ENCODE measurements at places on chromosomes 12 and 14. TPM values are rescaled to one million over a fixed set of nuclear protein-coding genes. Genes with fewer than 3 reads are reported as not detected.

DNA sequence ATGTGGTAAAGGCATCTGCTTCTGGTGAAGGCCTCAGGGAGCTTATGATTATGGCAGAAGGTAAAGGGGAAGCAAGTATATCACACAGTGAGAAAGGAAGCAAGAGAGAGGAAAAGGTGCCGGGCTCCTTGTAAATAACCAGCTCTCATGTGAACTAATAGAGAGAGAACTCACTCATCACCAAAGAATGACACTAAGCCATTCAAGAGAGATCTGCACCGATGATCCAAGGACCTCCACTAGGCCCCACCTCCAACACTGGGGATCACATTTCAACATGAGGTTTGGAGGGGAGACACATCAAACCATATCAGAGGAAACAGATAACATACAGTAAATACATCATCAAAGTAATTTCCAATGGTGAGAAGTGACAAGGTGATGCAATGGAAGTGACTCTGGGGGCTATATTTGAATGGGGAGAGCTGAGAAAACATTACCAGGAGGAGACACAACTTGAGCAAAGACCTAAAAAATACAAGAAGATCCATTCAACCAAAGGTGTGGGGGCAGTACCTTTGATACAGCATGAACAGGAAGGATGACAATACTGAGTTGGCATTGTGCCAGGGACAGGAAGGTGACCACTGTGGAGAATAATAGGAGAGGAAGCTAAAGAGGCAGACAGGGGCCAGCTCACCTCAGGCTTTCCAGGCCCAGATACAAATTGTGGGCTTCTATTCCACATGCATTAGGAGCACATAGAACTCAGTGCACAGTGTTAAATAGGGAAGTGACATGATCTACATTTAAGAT, 134.4 kb upstream of the GRIP1 start:
- no peaks in the 10 kb centered on the region for H3K4me1 ChIP-seq
- no peaks in the 10 kb centered on the region for H3K36me3 ChIP-seq
- H3K27ac ChIP-seq, result no peak overlapping the region
- no peak for DNase-seq
- H3K4me3 ChIP-seq, result no peak overlapping the region

DNA sequence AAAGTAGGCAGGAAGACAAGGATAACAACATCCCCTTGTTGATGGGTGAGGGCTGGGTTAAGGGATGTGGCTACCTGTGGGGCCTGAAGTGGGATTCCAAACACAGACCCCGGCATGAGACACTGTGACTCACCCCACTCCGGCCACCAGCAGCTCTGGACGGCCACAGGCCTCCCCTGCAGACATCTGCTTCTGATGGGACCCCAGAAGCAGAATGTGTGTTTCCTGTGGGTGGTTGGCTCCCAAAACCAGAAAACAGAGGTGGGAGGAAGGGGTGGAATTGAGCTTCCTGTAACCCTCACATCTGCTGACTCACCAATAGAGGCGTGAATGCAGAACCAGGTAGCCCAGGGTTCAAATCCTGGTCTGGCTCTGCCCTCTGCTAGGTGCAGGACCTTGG, 216.6 kb upstream of the PWP1 start:
- no peak for DNase-seq
- peaks cover 25% of the 10 kb centered on the region for H3K27me3 ChIP-seq
- no peaks in the 10 kb centered on the region for H3K36me3 ChIP-seq
- no peak overlapping the region for H3K27ac ChIP-seq
- H3K4me3 ChIP-seq, result no peak overlapping the region

CLEC1B gene
- total RNA-seq, result not detected

GRCh38 chr14:92607702-92608429, 94.3 kb downstream of the RIN3 start:
- DNase-seq, result no peak
- peaks cover 4% of the 10 kb centered on the region for H3K36me3 ChIP-seq
- no peaks in the 10 kb centered on the region for H3K27me3 ChIP-seq
- no peak overlapping the region for H3K27ac ChIP-seq

ZNF641 gene
- total RNA-seq, result 34.2 TPM

GRCh38 chr12:131106349-131106941, 152.7 kb downstream of the ADGRD1 start:
- no peak for DNase-seq
- H3K4me3 ChIP-seq, result no peak overlapping the region
- H3K27ac ChIP-seq, result no peak overlapping the region
- peaks cover 1% of the 10 kb centered on the region for H3K36me3 ChIP-seq
- peaks cover 9% of the 10 kb centered on the region for H3K27me3 ChIP-seq

GRCh38 chr14:72464226-72464625, 429.7 kb downstream of the DPF3 start:
- no peak overlapping the region for H3K27ac ChIP-seq
- DNase-seq, result no peak
- H3K36me3 ChIP-seq, result peaks cover 1% of the 10 kb centered on the region
- H3K27me3 ChIP-seq, result no peaks in the 10 kb centered on the region
- H3K4me1 ChIP-seq, result no peaks in the 10 kb centered on the region
- no peak overlapping the region for H3K4me3 ChIP-seq

DNA sequence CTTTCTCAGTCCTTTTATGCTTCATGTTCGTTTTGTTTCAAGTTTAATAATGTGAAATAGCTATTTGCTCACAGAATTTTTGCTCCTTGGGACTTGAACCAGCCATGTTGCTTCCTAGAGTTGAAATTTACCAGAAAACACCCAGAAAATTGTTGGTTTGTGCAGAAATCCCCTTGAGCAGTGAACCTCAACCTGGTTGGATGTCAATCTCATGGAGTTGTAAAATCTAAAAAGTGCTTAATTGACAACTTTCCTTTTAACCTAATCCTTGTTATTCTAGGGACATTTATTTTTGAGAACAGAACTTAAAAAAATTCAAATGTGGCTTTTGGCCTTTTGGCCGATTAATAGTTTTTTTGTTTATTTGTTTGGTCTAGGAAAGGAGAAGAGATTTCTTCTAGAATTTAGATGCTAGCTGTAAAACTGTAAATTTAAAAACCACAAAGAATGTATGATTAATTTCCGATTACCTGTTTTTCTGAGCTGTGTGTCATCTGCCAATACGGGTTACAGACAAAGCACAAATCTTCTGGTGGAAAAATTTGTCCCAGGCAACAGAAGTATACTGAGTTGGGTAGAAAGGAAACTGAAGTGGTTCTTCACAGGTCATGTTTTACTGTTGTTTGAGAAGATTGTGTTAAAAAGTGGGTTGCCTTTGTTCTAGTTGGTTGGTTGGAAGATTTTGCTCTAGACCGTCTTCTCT, 154.4 kb downstream of the FUT8 start:
- H3K27me3 ChIP-seq, result no peaks in the 10 kb centered on the region
- H3K27ac ChIP-seq, result no peak overlapping the region
- peaks cover 2% of the 10 kb centered on the region for H3K36me3 ChIP-seq
- no peak for DNase-seq
- H3K4me3 ChIP-seq, result no peak overlapping the region
- H3K4me1 ChIP-seq, result peaks cover 2% of the 10 kb centered on the region

RNASE7 gene
- total RNA-seq, result not detected

ADAMTS20 gene
- 0.33 TPM for total RNA-seq

- no peak overlapping the region for H3K27ac ChIP-seq
- H3K27me3 ChIP-seq, result no peaks in the 10 kb centered on the region
- H3K4me1 ChIP-seq, result no peaks in the 10 kb centered on the region
- H3K36me3 ChIP-seq, result peaks cover 2% of the 10 kb centered on the region
- DNase-seq, result no peak
Measured at GRCh38 chr12:7583471-7583870, 79.9 kb upstream of the CD163 start.

NANOG gene
- 0.64 TPM for total RNA-seq

GRCh38 chr12:6302621-6303020, 7.9 kb upstream of the PLEKHG6 start:
- no peak overlapping the region for H3K4me3 ChIP-seq
- H3K27ac ChIP-seq, result no peak overlapping the region
- DNase-seq, result no peak
- H3K36me3 ChIP-seq, result no peaks in the 10 kb centered on the region
- H3K27me3 ChIP-seq, result peaks cover 23% of the 10 kb centered on the region
